ENCODE measurements at places on chromosomes 6 and 20.

DNA sequence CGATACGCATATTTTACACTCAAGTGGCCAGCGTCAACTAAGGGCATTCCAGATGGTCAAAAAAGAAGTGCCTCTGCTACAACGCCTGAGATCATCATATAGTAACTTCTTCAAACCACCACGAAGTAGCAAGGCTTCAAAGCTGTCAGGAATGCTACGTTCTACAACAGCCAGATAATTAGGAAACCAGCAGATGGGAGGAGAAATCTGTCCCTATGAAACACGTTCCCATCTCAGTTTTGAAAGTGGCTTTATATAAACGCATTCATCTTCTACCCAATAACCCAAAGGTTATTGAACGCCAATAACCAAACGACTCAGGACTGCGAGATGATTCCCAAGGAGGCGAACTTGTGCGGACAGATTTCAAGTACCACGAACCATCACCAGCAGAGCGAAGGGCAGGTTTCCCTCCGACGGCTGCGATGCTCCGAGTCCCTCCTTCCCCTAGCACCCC lies 1.2 kb downstream of the ABHD12 start:
- DNase-seq = peak; percentile 47

GRCh38 chr20:32017711-32018251 lies 7.5 kb downstream of the CCM2L start:
- no peak for DNase-seq

DNA sequence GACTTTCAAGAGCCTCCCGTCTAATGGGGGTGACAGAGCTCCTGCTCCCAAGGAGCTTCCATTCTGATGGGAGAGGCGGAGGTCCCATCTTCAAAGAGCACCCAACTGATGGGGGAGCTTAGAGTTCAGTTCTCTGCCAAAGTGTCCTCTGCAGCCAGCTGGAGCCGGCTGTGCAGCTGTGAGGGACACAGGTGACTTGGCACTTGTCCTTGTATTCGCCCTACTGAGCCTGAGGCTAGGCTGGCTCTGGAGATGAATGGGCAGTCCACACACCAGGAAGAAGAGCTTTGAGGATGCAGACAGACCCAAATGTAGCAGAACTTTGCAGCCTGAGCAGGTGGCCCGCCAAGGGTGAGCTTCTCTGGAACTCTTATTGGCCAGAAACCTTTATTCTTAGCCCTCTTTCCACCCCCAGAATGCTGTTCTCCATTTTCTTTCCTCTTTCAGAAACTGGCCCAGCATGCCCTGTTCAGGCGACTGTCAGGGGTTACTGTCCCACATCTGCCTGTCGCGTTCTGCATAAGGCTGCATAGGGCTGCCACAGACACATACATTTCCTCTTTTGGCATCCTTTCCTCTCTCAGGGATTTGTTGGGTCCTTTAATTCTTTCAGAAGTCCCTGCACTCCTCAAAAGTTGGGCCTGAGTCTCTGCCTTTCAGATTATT lies 108.7 kb upstream of the LRFN2 start:
- no peak for DNase-seq

DNA sequence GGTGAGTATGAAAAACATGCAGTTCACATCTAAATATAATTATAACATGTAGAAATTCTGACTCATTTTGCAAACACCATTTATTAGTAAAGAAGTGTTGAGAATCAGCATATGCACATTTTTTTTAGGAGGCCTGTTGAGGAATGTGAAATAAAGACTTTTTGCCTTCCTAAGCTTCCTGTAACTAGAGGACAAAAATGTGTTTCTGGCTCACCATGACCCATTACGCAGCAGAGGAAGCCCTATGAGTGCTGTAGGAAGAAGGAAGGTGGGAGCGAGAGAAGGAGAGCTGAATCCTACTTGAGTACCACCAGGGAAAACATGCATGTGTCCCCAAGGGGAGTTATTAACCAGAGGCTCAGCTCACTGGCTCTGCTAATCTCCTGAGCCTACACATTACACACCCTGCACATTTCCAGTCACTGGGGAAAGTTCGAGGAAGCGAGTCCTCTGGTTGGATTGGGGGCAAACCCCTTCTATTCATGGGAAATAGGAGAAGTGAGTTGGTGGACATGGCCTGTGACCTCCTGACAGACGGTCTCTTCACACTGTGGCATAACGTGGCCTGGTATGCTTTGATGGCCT lies 540.5 kb upstream of the JAG1 start:
- DNase-seq = peak; percentile 65

GRCh38 chr6:168923171-168923570 lies 330.5 kb downstream of the THBS2 start:
- no peak for DNase-seq

- DNase-seq = no peak
Measured at GRCh38 chr6:53358440-53359094, 9.8 kb upstream of the ELOVL5 start.
